RPMI7951 (cell line): ENCODE measurements at places on chromosomes 16 and 17. TPM values are rescaled to one million over a fixed set of nuclear protein-coding genes. Genes with fewer than 3 reads are reported as not detected.

Gene BCL6B
- total RNA-seq = not detected in 2 replicates

Gene KRTAP3-2
- not detected in 2 replicates for total RNA-seq

GRCh38 chr17:39972271-39972670 is 8.3 kb upstream of the PSMD3 start:
- no peak for DNase-seq

GRCh38 chr17:59001158-59001814 is 105.4 kb downstream of the TRIM37 start:
- DNase-seq = peak; percentile 58

DNA sequence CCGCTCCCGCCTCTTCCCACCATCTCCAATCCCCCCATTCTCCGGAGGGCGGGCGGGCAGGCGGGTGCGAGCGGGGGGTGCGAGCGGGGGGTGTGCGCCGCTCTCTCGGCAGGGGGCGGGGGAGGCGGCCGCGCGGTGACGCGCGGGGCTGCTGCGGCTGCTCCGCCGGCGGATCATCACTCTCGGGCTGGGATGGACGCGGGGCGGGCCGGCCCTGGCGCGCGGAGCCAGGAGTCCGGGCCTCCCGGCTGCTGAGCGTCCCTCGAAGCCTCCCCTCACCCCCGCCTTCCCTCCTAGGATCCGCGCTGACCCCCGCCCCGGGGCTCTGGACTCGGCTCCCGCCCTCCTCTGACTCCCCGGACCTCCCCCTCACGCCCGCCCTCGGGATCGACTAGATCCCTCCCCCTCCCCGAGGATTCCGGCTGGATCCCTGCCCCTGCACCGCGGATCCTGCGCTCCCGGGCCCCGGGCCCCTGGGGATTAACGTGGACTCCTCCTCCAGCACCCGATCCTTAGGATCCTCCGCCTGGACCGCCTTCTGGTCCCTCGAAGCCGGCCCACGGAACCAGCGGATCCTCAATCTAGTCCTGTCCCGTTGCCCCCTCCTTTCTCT is 946 bp upstream of the TMEM256 start:
- DNase-seq = no peak
